ENCODE measurements at places on chromosomes 5 and 9. TPM values are rescaled to one million over a fixed set of nuclear protein-coding genes. Genes with fewer than 3 reads are reported as not detected.

IL3 gene
- total RNA-seq: not detected

CTNND2 gene
- total RNA-seq: not detected

CDKN2B gene
- total RNA-seq: 10.3 TPM

HDAC3 gene
- 55.4 TPM for total RNA-seq

PRRX2 gene
- 0.17 TPM for total RNA-seq

ANKDD1B gene
- 0.54 TPM for total RNA-seq

LCNL1 gene
- total RNA-seq: not detected

MCTP1 gene
- 43.4 TPM for total RNA-seq

IFNB1 gene
- total RNA-seq: not detected

SPATA31E1 gene
- not detected for total RNA-seq

SPATA31A3 gene
- not detected for total RNA-seq

SH2D3C gene
- total RNA-seq: 51.5 TPM

INSYN2B gene
- total RNA-seq: 0.87 TPM
